ENCODE measurements at places on chromosomes 1 and 21.

GRCh38 chr1:205284420-205285144 lies 37.0 kb downstream of the NUAK2 start:
- peak; percentile 100 for DNase-seq

DNA sequence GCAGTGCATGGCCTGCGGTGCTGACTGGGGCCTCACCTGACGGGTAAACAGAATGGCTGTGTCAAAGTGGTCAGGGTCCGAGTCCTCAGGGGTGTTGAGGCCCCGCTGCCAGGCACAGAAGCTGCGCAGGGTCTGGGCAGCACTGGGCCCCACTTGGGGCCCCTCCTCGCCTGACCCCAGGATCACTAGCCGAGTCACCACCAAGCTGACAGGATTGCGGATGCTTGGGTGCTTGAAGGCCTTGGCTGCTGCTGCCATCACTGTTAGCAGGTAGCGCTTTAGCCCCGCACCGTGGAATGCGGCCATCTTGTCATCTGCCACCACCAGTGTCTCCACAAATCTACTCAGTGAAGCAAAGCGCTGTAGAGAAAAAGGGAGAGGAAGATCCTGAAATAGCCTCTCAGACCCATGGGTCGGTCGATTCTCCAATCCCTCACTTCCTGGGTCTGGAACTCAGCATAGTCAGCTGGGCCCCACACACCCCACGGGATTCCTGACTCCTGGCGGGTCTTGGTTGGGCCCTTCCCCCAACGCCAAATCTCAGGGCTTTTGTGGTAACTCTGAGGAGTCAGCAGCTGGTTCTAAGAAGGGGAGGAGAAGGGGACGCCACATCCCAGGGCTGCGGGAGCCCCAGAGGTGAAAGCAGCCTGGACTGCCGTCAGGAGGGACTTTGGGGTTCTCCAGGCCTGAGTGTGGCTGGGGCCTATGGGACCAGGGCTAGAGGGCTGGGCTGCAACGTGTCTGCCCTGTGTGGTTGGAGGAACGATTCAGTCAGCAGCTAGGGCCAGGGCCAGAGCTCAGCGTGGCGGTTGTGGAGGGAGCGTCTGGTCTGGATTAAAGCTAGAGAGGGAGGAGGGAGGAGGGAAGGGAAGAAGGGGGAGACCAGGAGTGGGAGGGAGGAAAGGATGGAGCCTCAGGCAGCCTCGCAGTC lies 2.1 kb downstream of the ADAMTS4 start:
- peak; percentile 83 for DNase-seq

- no peak for DNase-seq
Observed at GRCh38 chr1:184018622-184019021, 18.9 kb downstream of the COLGALT2 start.

- no peak for DNase-seq
Observed at GRCh38 chr1:47483651-47484050, 45.8 kb downstream of the FOXD2 start.

GRCh38 chr1:243482141-243483022 lies 226.5 kb downstream of the SDCCAG8 start:
- DNase-seq: peak; percentile 75

DNA sequence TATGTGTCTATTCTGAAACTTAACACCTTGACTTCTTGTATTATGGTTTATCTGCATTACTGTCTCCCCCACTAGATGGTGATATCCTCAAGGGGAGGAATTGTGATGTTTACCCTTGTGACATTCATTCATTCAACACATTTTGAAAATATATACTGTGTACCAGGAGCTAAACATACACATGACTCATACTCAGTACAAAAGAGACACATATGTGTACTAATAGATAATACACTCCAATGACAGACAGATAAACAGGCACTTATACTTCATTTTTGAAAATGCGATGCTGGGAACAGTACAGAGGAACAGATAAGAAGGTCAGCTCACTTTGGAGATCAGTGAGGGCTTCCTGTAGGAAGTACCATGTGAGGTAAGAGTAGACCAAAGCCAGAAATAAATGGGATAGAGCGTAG lies 8.9 kb upstream of the RAB3GAP2 start:
- DNase-seq: no peak

- DNase-seq: no peak
Observed at GRCh38 chr1:212584092-212584886, 24.3 kb upstream of the ATF3 start.

GRCh38 chr1:77970192-77970591 lies 8.7 kb downstream of the FUBP1 start:
- no peak for DNase-seq

DNA sequence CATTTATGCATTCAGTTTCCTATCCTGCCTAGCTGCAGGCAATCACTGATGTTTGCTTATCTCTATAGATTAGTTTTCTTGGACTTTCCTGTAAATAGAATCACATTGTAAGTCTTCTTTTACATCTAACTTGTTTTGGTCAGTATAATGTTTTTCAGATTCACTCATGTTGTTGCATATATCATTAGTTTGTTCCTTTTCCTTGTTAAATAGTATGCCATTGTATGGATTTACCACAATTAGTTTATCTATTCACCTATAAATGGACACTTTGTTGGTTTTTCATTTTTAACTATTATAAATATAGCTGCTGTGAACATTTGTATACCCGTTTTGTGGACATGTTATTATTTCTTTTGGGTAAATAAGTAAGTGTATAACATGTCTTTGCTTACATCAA lies 44.2 kb upstream of the BACH1 start:
- no peak for DNase-seq

DNA sequence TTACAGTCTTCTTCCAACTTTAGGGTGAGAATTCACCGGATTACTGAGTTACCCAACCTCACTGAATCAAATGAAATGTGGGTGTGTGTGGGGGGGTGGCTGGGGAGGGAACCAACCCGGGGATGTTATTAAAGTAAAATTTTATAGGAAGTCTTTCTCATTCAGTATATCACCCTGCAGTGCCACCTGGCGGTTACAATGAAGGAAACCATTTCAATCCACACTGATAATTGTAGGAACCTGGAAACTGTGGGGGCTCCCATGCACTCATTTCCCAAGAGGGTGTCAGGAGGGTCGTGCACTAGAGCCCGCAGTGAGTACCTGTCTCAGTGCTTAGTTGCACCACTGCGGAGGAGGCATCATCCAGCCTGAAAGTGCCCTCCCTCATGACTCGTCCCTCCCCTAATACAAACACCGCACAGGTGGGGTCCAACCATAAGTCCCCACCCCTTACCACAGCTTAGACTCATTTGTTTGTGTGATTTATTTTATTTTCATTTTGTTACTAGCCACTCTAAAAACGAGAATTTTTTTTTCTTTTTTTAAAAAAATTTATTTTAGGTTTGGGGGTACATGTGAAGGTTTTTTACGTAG lies 29.1 kb upstream of the IGSF5 start:
- DNase-seq: no peak

DNA sequence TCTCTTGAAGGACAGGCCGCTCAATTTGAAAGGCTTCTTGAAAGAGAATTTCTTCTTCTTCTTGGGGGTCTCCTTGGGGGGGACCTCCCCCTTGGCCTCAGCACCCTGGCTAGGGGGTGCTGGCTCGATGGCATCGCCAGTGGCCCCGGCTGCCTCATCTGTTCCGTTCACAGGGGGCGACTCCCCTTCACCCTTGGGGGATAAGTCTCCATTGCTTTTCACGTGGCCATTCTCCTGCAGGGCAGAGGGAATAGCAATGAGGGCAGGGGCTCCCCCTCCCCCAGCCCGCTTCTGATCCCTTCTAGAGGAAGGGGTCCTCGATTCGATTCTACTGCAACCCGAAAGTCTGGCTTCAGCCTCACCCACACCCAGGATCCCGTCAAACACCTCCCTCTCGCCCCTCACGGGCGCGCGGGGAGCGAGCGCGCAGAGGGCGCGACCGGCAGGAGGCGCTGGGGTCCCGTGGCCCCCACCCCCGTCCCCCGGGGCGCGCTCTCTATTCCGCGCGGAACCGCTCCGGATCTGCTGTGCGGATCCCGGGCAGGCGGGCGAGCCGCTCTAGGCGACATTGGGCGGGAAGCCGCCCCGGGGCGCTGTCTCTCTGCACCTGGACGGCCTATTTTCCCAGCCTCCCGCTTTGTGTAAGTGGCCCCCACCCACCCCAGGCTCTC lies 1.0 kb downstream of the MARCKSL1 start:
- no peak for DNase-seq

DNA sequence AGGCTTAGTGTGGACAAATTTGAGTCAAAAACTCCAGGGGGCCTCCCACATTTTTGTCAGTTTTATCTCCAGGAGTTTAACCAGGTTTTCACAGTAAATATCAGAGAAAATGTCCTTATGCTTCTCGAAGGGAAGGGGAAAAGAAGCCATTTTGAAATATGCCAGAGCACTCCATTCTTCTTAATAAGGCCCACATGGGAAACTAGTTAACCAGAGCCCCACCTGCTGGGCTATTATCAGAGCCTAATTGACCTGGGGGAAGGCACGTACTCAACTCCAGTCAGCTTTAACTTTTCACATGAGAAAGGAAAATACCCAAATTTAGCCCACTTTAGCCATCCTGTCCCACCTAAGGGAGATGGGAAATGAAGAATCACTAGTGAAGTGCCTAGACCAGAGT lies 296.3 kb downstream of the PTBP2 start:
- no peak for DNase-seq

DNA sequence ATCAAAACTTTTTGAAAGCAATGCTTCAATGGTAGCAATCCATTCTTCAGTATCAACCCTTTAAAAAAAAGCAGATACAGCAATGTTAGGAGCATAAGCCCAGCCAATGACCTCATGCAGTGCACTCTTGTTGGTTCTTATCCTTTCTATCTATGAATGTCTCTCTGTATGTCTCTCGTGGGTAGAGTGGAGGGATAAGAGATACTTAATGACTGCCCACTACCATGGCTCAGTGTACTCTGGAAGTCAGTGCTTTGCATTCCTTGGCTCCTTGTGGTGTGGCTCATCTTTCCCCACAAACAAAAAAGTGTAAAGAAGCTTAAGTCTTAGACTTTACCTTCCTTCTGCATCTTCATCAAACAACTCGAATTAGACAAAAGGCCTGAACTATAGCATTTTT lies 50.3 kb downstream of the PCSK9 start:
- DNase-seq: no peak

Measured in islet precursor cell (in vitro differentiated cells).